ENCODE measurements at places on chromosomes 7 and 10. TPM values are rescaled to one million over a fixed set of nuclear protein-coding genes. Genes with fewer than 3 reads are reported as not detected.

Gene MUC12
- polyA plus RNA-seq = 2.8 TPM

Gene POM121
- polyA plus RNA-seq = 4.9 TPM

Gene CALCR
- polyA plus RNA-seq = not detected

Gene EVX1
- polyA plus RNA-seq = not detected

Data from AG04450 (cell line).